ENCODE measurements at places on chromosomes 1 and 21. TPM values are rescaled to one million over a fixed set of nuclear protein-coding genes. Genes with fewer than 3 reads are reported as not detected.

PEX14 gene
- total RNA-seq = 12.2 TPM

GCSAML gene
- not detected for total RNA-seq

CHODL gene
- 5.7 TPM for total RNA-seq

STUM gene
- total RNA-seq = 0.98 TPM

HCRTR1 gene
- total RNA-seq = 0.18 TPM

RCSD1 gene
- total RNA-seq = 0.57 TPM

DSCAM gene
- total RNA-seq = not detected

OR14K1 gene
- not detected for total RNA-seq

HIVEP3 gene
- total RNA-seq = 1.1 TPM

C8B gene
- not detected for total RNA-seq

KCNQ4 gene
- not detected for total RNA-seq

CR1L gene
- total RNA-seq = not detected

VHLL gene
- not detected for total RNA-seq

GPR25 gene
- total RNA-seq = not detected

UBE2Q1 gene
- total RNA-seq = 26.1 TPM

ARHGEF16 gene
- total RNA-seq = not detected

GPX7 gene
- total RNA-seq = 31.0 TPM

TDRD5 gene
- total RNA-seq = not detected

PHC2 gene
- total RNA-seq = 30.3 TPM

C1orf105 gene
- total RNA-seq = not detected

HSPB7 gene
- 8.9 TPM for total RNA-seq

TIPRL gene
- total RNA-seq = 41.7 TPM

YOD1 gene
- total RNA-seq = 10.1 TPM

GSTM1 gene
- total RNA-seq = 24.3 TPM

RGS13 gene
- not detected for total RNA-seq

OSCP1 gene
- 8.7 TPM for total RNA-seq

PCNX2 gene
- 130 TPM for total RNA-seq

DMBX1 gene
- not detected for total RNA-seq

OR2T8 gene
- not detected for total RNA-seq

GLIS1 gene
- 1.6 TPM for total RNA-seq

GCLM gene
- 35.2 TPM for total RNA-seq

Data from fibroblast of the aortic adventitia (primary cell).